ENCODE measurements at places on chromosomes 4 and X. TPM values are rescaled to one million over a fixed set of nuclear protein-coding genes. Genes with fewer than 3 reads are reported as not detected.

DNA sequence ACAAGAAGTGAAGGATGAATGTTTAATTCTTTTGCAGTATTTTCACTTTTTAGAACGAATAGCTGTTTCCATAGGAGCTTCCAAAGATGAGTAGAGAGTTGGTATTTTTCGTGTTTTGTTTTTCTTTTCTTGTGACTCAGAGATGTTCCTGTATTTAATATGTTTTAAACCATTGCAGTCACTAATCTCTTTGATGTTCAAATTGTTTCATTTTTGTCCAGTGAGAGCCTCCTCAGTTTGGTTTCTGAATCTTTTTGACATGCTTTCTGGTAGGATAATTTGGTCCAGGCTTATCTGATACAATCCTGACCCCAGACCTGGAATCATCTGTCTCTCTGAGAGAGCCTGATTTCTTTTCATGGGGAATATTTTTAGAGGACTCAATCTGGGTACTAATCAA lies 41.6 kb downstream of the BEX3 start:
- no peak for DNase-seq

The FAM53A gene
- 1.00 TPM for total RNA-seq

DNA sequence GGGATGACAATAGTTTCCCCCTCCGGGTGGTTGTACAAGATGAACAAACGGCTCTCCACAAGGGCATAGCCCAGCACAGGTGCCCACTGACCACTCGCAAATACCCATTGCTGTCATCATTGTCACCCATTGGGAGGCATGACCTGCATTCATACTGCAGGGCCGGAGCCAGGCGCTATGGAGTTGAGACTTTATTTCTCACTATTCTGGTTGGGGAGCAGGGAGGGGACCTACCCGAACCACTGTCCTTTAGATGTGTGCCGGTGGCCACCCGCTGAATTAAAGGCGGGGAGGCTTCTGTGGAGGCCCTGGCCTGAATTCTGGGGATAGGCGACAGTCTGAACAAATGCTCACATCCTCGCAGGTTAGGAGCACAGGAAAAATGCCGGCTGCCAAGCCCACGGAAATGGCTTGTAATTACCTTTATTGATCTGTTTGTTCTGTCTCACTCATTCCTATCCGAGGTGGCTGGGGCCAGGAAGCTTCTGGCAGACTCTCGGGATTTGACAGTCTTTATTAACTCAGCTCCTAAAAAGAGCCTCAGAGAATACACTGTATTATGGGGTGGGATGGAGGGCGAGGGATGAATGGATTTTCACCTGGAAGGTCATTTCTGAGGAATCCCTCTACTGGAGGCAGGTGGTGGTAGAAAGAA lies 125.1 kb upstream of the PSAPL1 start:
- no peak for DNase-seq

- DNase-seq, result no peak
Observed at GRCh38 chr4:97987019-97987648, 156.1 kb downstream of the STPG2 start.

DNA sequence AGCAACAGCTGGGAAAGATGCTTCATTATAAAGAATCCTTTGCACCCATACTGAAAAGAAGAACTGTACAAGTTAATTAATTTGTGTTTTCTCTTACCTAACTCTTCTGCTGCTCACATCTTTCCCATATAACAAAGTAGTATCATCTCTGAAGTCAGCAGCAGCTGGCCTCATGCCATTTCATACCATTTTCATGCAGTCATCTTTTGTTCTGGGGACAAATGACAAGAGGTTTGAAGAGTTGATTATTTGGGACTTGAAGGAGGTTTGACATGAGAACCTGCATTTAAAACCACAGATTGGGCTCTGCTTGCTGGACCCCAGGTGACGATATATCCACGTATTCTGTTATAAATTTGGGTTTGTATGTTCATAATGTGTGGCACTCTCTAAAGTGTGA lies 430.3 kb downstream of the SPRY1 start:
- no peak for DNase-seq

- peak; percentile 82 for DNase-seq
Observed at GRCh38 chrX:154097003-154097588, 421 bp downstream of the MECP2 start.

GRCh38 chrX:80648023-80648422 lies 161.7 kb downstream of the BRWD3 start:
- DNase-seq, result no peak

- DNase-seq, result no peak
Observed at GRCh38 chr4:31516520-31516919, 796.4 kb downstream of the PCDH7 start.

DNA sequence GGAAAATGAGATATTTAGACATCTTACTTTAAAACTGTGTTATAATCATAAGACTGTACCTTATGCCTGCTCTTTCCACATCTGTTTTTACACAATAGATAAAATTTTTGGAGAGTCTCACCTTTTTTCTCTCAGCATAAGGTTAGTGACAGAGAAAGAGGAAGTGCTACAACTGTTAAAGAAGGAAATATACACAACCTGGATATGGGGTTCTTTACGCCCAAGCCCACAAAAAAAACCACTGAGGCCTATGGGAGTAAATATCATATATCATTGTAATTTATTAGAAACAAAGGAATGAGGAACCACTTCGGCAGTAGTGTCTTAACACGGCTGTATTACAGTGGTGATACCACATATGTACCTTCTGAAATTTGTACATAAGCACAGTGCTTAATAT lies 265.9 kb upstream of the GK2 start:
- DNase-seq, result no peak

The FREM3 gene
- not detected for total RNA-seq

DNA sequence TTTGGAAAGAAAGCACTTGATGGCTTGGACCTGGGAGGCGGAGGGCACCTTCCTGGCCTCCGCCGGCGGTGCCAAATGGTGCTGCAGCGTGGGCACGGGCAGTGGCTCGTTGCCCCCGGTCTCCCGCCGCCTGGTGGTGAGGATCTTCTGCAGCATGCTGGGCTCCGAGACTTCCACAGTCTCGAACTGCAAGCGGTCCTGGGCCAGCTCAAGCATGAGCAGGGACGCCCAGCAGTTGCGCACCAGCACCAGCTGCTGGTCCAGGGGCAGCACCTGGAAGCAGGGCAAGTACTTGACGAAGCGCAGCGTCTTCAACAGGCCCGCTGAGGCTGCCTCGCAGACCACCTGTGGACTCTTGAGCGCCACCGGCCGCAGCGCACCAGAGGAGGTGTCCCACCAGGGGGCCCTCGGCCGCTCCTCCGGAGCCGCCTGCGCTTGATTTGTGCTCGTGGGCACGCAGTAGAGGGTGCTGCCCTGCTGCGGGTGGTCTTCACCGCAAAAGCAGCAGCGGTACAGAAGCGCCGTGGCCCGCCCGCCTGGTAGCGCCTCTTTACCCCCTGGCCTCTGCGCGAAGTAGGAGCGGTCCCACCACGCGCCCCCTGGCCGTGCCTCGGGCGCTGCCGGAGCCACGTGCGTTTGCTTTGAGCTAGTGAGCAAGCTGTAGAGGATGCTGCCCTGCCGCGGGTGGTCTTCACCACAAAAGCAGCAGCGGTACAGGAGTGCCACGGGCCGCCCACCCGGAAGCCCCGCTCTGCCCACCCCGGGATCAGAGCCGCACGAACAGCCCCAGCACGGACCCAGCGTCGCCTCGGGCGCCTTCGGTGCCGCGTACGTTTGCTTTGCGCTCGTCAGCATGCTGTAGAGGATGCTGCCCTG lies 689 bp downstream of the NR0B1 start:
- DNase-seq, result no peak

DNA sequence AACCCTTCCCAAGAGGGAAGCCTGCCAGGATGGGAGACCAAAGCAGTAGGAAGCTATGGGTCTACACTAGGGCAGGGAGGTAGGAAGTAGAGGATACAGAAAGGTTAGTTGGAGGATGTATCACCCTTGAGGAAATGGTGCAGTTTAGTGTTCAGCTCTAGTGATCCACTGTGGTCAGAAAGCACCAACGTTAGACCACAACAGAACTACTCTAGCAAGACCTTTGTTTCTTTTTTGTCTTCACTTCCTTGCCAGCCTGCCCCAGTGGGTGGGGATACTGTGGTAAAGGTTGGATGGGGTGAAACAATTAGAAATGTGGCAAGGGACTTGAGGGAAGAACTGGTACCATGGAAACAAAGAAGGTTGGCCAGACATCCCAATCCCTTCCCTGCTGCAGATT lies 83.3 kb downstream of the DDIT4L start:
- DNase-seq, result no peak

DNA sequence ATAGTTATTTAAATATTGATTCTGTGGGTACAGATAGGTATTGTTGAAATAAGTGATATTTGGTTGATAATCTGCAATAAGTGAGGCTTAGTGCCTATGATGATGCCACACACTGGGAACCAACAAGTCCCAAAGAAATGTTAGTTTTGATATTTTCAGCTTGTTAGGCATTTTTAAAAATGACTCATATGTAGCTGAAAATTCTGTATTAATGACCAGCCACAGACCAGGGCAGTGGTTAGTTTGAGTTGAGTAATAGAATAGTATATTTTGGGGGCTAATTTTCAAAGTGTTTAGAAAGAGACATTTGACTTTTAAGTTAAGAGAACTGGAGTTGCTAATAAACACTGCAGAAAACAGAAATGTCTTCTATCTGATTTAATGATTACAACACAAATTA lies 9.4 kb downstream of the INTU start:
- DNase-seq, result no peak

GRCh38 chrX:1914606-1915365 lies 299.9 kb downstream of the ASMT start:
- no peak for DNase-seq
